CD4-positive, CD25-positive, alpha-beta regulatory T cell (primary cell): ENCODE measurements at places on chromosomes 4 and X. TPM values are rescaled to one million over a fixed set of nuclear protein-coding genes. Genes with fewer than 3 reads are reported as not detected.

The SYP gene
- polyA plus RNA-seq: 0.67 TPM

GRCh38 chrX:114581528-114582263 is 2.2 kb upstream of the HTR2C start:
- no peaks in the 10 kb centered on the region for H3K36me3 ChIP-seq
- H3K27me3 ChIP-seq: no peaks in the 10 kb centered on the region
- no peak overlapping the region for H3K27ac ChIP-seq
- no peak overlapping the region for H3K4me3 ChIP-seq

The BEX4 gene
- polyA plus RNA-seq: 77.0 TPM

DNA sequence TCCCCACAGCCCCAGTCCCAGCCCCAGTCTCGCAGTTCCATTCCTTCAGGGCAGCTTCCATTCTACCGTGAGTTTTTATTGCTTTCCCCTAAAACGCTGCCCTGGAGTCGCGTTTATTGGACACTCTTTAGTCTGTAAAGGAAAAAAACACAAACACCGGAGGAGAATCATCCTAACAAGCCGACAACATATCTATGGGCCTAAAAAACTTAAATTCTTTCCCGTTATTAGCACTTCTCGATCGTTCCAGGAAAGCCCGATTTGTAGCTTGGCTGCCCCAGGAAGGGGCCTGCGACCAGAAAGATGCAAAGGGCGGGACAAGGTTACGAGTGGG is 178.5 kb downstream of the CBR4 start:
- peaks cover 16% of the 10 kb centered on the region for H3K4me1 ChIP-seq
- H3K27me3 ChIP-seq: peaks cover 30% of the 10 kb centered on the region
- H3K27ac ChIP-seq: no peak overlapping the region
- H3K36me3 ChIP-seq: no peaks in the 10 kb centered on the region

DNA sequence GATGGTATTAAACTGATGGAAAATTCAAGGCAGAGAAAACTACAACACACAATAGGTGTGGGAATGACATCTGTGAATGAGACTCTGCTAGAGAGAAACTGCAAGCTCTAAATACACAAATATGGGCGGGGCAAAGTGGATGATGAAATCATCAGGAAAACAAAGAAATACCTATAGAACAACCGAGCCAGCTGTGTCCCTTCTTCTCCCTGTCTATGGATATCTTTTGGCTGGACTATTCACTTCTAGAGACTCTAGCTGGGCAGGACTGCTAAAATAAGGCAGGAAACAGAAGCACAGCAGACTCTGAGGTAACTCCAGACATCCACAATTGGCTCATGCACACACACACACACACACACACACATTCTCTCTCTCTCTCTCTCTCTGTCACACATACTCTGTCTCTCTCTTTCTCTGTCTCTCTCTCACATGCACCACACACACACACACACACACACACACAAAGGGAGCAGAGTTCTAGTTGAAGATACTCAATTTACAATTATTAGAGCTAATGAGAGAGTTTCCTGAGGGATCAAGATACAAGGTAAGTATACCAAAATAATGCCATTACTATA is 27.2 kb upstream of the EDNRA start:
- DNase-seq: no peak
- H3K27me3 ChIP-seq: no peaks in the 10 kb centered on the region
- H3K4me3 ChIP-seq: no peak overlapping the region
- no peak overlapping the region for H3K27ac ChIP-seq
- H3K36me3 ChIP-seq: no peaks in the 10 kb centered on the region
